NCI-H2081 (cell line): ENCODE measurements at places on chromosomes 13 and 19.

- no peak for DNase-seq
These were observed 104.5 kb downstream of the SUCLA2 start for GRCh38 chr13:47896546-47896945.

DNA sequence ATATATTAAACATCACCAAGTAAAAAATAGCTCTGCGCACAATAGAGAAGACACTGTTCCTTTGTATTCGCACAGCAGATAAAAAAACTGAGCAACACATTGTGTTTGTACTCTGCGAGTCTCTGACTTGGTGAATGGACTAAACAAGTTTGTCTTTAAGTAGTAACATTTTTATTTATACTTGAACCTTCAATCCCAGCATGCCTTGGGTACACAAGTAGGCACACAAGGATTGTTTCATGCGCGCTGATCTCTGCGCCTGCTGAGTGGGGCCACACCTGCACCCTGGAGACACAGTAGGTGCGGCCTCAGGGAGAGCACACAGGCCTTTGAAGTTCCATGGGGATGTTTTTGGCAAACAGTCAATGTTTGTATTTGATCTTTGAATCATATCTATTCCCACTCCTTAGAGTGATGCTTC lies 318.9 kb downstream of the MYO16 start:
- DNase-seq: peak; percentile 29

DNA sequence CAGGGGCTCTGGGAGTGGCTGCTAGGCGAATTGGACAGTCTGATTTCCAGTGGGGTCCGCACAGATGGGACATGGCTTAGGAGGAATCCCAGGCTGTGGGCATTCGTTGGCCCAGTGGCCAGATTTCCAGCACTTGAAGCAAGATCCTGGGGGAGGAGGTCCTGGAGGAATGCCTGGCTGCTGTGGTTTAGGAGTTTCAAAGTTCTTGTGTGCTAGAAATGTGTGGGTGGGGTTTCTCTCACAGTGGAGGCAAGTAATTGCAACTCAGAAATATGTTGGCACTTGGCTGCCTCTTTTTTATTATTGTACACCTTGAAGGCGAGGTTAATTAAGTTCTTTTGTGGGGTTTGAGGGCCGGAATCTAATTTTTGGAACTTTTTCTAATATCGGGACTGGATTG lies 17.1 kb downstream of the IGFL3 start:
- no peak for DNase-seq

DNA sequence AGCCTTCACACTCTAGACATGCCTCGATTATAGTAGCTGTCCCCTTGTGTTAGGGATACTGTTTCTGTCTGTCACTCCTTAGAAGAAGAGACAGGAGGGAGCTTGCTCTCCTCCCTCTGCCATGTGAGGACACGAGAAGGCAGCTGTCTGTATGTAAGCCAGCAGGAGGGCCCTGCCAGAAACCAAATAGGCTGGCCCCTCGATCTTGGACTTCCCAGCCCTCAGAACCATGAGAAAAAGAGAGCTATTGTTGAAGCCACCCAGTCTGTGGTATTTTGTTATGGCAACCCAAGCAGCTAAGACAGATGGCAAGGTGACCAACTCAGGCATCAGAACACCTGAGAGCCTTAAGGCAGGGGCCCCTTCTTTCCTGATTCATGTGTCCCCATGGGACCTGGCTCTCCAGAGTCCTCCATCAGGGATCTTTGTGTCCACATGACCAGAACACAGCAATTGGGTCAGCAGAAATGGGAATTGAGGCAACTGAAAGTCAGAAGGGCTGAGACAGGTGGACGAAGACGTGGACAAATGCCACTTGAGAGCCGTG lies 65.6 kb upstream of the NPAS1 start:
- no peak for DNase-seq

DNA sequence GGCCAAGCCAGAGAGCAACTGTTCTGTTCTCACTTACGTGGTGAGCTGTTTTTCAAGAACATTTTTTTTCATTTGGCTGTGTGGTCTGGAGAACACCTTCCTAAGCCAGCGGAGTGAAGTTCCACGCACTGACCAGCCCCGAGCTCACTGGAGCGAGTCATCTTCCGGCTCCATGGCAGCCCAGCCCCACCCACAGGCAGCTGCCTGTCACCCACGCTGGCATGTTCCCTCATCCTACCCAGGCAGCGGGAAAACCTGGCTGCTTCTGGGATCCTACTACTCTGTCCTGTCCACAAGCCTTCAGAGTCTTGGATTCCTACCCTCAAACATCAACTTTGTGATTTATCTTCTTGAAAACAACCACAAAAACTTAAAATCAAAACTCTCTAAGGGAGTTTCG lies 76.2 kb downstream of the GGACT start:
- DNase-seq: no peak

DNA sequence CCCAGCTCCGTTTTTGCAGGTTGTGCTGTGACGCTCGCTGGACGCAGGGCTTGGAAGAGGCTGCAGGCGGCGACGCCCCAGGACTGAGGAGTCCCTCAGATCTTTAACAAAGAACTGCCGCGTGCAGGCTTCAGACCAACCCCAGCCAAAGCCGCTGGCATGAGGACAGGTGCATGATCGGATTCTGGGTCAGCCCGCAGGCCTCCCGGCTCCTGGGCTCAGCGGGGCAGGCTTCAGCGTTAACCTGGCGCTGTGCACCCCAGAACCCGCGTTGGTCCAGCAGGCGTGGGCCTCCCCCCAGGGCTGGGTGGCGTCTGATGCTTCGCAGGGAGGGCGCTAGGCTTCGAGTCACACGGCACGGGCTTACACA lies 920 bp upstream of the TIMM13 start:
- peak; percentile 22 for DNase-seq

- DNase-seq: no peak
These were observed 18.3 kb upstream of the KLF5 start for GRCh38 chr13:73040484-73040883.

DNA sequence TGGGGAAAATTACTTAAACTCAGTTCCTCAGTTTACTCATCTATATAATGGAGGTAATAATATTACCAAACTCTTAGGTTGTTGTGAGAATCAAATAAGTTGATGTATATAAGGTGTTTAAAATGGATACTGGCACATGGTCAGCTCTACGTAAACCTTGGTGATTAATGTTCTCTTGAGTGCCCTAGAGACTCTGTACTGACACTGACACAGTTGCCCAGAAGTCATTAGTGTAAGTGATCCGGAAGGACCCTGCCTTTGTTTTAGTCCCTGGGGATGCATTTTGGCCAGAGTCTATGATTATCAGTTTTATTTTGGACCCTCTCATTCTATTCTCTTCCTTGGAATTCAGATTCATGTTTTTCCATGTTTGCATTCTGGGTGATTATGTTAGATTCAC lies 31.9 kb downstream of the CHST8 start:
- no peak for DNase-seq

DNA sequence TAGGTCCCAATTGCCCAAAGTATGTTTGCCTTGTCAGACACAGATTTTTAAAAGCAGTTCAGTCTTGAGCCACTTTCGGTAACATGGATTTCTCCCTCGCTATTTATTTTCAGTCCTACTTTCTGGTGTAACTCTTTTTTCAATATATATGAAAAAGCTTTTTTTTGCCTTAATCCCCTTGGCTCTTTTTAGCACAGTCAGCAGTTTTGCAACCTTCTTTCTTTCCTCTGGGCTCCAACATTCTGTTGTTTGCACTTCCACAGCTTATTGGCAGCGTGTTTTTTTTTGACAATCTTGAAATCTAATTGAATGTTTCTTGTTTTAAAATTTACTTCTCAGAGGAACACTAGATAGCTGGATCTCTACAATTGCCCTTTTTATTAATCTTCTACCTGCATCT lies 429.3 kb upstream of the NBEA start:
- no peak for DNase-seq

DNA sequence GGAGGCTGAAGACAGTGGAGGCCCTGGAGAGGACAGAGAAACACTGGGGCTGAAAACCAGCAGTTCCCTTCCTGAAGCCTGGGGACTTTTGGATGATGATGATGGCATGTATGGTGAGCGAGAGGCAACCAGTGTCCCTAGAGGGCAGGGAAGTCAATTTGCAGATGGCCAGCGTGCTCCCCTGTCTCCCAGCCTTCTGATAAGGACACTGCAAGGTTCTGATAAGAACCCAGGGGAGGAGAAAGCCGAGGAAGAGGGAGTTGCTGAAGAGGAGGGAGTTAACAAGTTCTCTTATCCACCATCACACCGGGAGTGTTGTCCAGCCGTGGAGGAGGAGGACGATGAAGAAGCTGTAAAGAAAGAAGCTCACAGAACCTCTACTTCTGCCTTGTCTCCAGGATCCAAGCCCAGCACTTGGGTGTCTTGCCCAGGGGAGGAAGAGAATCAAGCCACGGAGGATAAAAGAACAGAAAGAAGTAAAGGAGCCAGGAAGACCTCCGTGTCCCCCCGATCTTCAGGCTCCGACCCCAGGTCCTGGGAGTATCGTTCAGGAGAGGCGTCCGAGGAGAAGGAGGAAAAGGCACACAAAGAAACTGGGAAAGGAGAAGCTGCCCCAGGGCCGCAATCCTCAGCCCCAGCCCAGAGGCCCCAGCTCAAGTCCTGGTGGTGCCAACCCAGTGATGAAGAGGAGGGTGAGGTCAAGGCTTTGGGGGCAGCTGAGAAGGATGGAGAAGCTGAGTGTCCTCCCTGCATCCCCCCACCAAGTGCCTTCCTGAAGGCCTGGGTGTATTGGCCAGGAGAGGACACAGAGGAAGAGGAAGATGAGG lies 1.5 kb downstream of the PPP1R15A start:
- DNase-seq: no peak

GRCh38 chr19:43777163-43777695 lies 3.5 kb downstream of the KCNN4 start:
- no peak for DNase-seq

- DNase-seq: no peak
These were observed 29.1 kb downstream of the TNFRSF19 start for GRCh38 chr13:23599083-23599925.

DNA sequence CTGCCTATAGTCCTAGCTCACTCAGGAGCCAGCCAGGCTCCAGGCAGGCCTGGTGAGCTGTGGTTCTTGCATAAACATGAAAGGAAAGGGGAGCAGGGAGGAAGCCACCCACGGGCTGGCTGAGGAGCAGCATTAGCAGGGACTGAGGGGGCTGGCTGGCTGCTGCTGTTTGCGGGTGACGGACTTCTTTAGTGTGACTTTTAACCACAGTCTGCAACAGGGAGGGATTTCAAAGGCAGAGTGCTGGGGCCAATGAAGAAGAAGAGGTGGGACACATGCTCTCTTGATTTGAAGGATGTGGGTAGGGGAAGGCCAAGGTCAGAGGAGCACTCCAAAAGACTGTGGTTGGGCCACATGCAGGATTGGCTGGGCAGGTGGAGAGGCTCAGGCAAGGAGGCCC lies 223.0 kb downstream of the DNAJC15 start:
- no peak for DNase-seq

DNA sequence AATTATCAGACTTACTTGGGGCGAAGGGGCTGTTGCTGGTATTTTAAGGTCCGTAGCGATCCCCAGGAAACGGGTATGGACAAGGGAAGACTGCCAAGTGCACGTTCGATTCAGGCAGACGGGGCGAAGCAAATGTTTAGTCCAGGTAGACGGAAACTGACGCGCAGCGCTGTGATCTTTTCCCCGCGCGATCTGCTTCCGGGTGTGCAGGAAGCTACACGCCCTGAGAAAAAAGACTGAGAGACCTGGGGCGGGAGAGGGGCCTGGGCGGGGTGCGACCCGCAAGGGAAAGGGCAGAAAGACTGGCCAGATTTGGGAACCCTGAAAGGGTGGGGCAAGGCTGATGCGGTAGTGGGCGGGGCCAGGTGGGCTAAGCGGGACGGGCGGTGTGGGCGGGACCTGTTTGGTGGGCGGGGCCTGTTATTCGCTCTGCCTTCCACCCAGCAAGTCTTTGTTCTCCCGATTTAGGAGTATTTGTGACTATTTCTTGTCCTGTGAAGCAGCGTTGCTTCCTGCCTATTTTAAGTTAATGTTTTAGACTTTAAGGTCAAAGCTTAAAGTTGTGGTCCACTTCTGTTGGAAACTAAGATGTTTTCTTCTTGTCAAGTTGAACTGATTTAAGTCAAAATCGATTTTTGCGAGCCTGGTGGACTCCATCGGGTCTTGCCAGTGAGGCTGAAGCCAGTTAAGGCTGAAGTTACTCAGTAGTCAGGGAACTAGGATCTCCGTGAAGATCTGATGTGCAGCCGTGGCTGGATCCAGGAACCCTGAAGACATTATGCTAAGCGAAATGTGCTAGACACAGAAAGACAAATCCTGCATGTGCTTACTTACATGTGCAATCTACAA lies at the start of gene ZNF836:
Gene ZNF836, minus strand, starts transcription at position 301 of the 849 bp plus-strand sequence. CDS start 3,549 bp downstream, outside the sequence.
- peak; percentile 65 for DNase-seq
